Esophagus squamous epithelium (tissue), 5 donors: ENCODE measurements at places on chromosomes 13 and 19.

DNA sequence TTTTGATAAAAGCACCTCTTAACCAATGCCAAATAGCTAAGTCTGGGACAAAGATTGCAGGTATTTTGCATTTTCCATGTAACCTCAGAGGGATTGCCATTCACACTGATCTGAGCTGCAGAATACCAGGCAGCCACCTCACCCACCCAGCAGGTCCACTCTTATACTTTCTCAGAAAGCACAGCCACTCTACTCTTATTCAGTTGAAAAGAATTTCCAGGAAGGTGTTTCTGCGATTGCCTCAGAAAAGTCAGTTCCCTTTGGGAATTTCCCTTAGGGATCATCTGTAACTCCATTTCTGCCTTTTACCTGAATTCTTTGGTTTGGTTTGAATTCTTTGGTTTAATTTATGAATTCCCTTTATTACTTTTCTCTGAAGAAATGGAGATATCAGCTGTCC, 904 bp upstream of the ALOX5AP start:
- no peak for DNase-seq

- no peak for DNase-seq
These were observed 8.6 kb upstream of the PEAK3 start for GRCh38 chr19:2290441-2291184.

DNA sequence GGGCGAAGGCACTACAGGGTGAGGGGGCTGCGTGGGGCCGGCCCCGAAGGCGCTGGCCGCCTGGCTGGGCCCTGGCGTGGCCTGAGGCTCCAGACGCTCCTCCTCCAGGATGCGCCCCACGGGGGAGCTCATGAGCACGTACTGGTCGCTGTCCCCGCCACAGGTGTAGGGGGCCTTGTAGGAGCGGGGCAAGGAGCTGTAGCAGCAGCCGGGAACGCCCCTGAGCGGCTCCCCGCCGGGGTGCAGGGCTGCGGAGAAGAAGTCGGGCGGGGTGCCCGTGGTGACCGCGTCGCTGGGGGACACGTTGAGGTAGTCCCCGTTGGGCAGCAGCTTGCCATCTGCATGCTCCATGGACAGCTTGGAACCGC, 3.0 kb downstream of the IRS2 start:
- no peak for DNase-seq

GRCh38 chr13:111251646-111252445, 68.6 kb upstream of the TEX29 start:
- DNase-seq = no peak

GRCh38 chr13:98405690-98406344, 171.1 kb downstream of the STK24 start:
- DNase-seq = no peak

DNA sequence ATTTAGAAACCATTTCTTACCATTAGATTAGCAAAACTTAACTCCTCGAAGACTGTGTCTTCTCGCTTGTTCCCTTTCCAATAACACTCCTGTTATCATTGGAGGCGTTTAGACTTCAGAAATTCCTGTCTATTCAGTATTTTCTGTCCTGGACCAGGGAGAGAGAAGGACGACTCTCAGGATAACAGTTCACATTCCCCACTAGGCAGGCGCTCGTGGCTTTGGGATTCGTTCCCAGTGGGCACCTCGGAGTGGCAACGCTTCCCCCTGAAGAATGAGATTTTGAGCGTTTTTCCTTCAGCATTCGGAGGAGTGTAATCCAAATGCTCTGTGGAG, 429 bp upstream of the ZNF225 start:
- no peak for DNase-seq

DNA sequence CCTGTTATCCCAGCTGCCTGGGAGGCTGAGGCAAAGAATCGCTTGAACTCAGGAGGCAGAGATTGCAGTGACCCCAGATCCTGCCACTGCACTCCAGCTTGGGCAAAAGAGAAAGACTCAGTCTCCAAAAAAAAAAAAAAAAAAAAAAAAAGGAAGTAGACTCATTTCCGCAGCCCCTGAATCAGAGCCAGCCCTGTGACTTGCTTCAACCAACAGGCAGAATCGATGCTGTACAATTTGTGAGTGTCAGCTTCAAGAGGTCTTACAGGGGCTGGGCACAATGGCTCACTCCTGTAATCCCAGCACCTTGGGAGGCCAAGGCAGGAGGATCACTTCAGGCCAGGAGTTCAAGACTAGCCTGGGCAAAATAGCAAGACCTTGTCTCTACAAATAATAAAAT, 12.8 kb downstream of the ANKRD27 start:
- no peak for DNase-seq

GRCh38 chr13:67303661-67304333, 73.7 kb upstream of the PCDH9 start:
- DNase-seq = no peak

GRCh38 chr19:18023622-18024251, 15.8 kb downstream of the ARRDC2 start:
- DNase-seq = peak; percentile 45
